ENCODE measurements at places on chromosomes 12 and 14. TPM values are rescaled to one million over a fixed set of nuclear protein-coding genes. Genes with fewer than 3 reads are reported as not detected.

Gene CABP1
- total RNA-seq: 2.1 TPM

Gene CCNT1
- total RNA-seq: 24.4 TPM

Gene IFT43
- 27.2 TPM for total RNA-seq

Gene GZMH
- total RNA-seq: 2.1 TPM

Gene NGB
- total RNA-seq: not detected

Gene CLEC12A
- 3.1 TPM for total RNA-seq

Gene LRP6
- total RNA-seq: 72.2 TPM

Gene AICDA
- 1.3 TPM for total RNA-seq

Gene PPM1H
- 12.8 TPM for total RNA-seq

Gene ACTR10
- 48.5 TPM for total RNA-seq

Gene SDR9C7
- total RNA-seq: not detected

Gene KRT75
- total RNA-seq: not detected

Gene PTGER2
- total RNA-seq: 9.8 TPM

Gene SCN8A
- total RNA-seq: 0.67 TPM

Gene AVPR1A
- 0.33 TPM for total RNA-seq

Gene LRFN5
- total RNA-seq: 1.3 TPM

Gene ESRRB
- not detected for total RNA-seq

Gene GPX2
- total RNA-seq: 1.3 TPM

Gene CPNE6
- not detected for total RNA-seq

Gene KCNK10
- not detected for total RNA-seq

Gene TAS2R10
- total RNA-seq: not detected

Gene ACOT6
- not detected for total RNA-seq
